Activated T-cell treated with anti-CD3 and anti-CD28 coated beads, Interleukin-2, amount 50 U/mL, for 48 hours (primary cell): ENCODE measurements at places on chromosomes 16 and 17.

DNA sequence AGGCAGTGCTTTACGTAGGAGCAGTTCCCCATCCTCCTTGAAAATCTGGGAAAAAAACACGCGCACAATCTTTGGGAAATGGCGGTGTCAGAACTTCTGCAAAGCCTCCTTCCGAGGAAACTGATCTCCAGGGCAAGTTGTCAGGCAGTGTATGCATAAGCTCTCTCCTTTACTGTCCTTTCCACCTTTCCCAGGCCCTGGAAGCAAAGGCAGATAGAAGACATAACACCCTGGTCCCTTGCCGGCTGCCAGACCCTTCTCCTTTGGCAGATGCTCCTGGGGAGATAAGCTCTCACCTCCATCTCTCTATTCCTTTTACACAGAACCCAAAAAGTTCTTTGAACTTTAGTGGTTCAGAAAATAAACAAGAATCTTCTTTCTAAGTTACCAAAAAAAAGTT is 12.4 kb downstream of the TOB1 start:
- no peak for DNase-seq

GRCh38 chr16:1362807-1363206 is 11.1 kb downstream of the GNPTG start:
- no peak for DNase-seq

GRCh38 chr16:47387026-47387734 is 73.7 kb downstream of the ITFG1 start:
- DNase-seq: no peak

DNA sequence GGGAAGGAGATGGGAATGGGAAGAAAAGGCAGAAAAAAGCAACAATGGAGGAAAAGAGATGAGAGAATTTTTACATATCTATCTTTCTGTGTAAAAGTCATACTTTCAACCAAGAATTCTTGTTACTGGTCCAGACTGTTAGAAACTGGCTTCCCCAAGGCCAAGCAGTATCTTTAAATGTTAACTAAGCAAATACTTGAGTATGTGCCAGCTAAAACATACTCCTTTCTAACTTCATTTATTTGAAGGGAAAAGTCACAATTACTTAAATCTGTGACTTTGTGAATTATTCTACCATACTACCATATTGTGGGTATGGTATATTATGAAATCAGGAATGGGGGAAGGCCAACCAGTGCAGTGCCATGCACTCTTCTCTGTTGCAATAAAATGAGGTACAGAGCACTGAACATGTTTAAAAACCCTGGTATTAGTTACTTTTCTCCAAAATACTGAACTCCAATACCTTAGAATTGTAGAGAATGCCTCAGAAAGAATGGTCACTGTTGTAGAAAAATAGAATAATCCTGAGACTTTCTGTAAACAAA is 92.3 kb upstream of the C17orf78 start:
- DNase-seq: no peak

DNA sequence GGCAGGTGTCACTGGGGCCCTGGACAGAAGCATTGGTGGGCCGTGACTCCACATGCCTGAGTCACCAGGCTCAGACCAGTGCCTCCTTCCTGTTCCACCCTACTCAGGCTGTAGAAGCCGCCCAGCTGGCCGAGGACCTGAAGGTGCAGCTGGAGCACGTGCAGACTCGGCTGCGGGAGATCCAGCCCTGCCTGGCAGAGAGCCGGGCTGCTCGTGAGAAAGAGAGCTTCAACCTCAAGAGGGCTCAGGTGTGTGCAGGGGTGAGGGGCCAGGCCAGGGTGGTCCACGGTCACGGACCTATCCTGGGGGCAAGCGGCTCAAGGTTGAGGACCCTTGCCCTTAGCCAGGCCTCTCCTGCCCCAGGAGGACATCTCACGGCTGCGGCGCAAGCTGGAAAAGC is 9.6 kb downstream of the RNF40 start:
- DNase-seq: no peak

- DNase-seq: no peak
These were observed 441 bp downstream of the CMTM4 start for GRCh38 chr16:66695935-66696668.

DNA sequence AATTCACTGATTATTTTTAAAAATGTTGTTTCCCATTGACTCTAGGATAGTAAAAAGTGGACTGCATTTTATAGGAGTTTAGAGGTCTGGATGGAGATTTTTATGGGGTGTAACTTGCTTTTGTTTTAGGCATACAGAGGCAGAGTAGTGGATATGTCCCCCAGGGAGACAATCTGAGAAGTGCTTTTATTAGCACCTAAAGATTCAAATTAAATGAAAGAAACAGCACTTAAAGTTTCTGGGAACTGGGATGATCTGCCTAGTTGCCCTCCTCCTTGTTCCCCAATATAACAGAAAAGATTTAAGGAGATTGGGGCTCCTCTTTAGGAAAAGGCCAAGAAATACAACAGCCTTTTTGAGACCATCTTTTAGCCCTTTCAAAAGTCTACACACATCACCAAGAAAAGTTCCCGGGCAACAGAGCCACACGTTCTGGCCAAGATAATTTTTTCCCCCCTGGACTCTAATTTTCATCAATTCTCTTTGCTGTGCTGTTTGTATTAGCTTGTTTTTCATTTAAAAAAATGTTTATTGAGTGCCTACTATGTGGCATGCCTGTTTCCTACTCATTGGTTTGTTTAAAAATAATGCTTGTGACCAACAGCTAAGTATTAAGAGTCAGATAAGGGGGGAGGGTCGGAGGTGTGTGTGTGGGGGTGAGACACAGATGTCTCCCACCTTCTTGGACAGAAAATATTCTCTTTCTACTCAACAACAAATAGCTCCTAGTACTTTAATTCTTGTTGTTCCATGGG is 2.5 kb upstream of the IGF2BP1 start:
- no peak for DNase-seq

DNA sequence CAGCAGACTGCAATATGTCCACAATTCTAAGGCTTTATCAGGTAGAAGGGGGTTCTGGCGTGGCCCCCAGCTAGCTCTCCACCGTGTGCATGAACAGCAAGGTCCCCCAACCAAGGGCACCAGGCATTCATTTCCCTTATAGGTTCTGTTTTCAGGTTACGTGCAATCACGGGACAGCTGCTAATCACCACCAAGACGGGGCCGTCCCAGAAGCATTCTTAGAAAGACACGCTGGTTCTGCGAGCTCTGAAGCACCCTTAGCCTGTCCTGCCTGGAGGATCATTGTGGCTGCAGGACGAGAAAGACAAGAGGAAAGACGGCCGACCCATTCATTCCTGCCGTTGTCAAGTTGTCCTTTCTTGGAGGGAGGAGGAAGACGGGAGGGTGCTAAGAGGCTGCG is 302.9 kb downstream of the SOX9 start:
- no peak for DNase-seq

DNA sequence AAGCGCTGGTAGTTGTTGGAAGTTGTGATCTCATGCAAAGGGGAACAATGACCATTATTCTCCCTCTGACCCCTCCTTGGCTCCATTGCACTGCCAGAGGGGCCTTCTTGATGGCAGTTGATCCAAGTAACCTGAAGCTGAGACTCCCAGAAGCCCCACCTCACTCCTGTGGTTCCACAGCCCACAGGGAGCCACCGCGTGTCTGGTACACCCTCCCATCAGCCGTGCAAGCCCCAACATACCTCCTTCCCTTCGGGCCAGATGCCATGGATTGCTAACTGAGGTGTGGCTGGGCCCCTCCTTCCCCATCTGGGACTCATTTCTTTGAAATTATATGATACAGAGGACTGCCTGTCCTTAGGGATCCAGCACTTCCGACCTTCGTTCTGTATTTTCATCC is 17.8 kb downstream of the SAP30BP start:
- DNase-seq: no peak

DNA sequence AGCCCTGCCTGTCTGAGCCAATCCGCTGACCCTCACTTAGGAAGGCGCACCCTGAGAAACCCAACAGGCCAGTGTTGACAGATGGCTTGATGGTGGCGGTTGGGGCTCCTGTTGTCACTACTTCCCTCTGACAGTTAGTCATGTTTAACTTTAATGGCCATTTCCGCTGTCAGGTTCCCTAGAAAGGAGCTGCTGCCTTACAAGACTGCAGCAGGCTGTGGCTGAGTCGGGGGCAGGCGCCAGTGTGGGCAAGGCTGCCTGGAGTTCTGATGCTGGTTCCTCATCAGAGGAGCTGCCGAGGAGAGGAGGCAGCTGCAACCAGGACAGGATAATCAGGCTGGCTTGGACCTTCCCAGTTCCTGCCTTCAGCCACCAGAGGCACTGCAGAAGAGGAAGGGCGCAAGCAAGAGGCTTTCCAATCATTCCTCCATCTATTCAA is 223.2 kb upstream of the DYNLRB2 start:
- no peak for DNase-seq

DNA sequence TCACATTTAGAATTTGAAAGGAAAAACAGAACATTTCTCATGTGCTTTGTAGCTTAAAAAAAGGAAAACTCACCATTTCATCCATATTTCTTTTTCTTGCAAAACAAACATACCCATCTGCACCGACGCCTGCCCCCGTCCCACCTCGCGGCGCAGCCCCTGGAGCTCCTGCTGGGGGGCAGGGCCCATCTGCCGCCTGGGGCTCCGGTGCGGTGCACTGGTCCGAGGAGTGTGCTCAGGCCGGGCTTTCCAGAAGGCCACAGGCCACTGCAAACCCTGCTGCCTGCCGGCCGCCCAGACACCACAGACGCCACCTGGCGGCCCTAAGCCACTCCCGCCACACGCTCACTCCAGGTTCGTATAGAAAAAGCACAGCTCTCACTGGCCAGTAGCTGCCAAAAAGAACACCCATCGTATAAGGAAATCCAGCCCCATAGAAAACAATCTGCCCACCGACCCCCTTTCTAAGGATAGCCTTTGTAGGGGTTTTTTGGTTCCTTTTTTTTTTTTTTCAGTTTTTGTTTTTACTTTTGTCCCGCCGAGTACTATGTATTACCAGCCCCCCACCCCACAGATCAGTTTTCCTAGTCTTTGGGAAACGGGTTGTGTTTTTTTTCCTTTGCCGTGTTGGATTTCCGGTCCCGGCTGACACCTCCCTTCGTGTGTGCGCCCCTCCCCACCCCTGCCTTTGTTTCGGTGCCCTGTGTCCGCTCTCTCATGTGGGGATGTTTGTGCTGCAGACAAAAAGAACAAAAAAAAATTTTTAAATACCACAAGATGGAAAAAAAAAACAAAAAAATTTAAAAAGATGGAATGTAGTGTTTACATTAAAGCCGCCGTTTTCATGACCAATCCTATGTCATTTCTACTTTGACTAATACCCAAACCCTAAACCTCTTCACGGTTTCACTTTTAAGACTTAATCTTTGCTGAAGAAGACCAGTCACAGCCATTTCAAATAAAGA is 68.8 kb downstream of the AMFR start:
- peak; percentile 75 for DNase-seq

- DNase-seq: no peak
These were observed 1.2 kb downstream of the SEC14L1 start for GRCh38 chr17:77141846-77142449.

DNA sequence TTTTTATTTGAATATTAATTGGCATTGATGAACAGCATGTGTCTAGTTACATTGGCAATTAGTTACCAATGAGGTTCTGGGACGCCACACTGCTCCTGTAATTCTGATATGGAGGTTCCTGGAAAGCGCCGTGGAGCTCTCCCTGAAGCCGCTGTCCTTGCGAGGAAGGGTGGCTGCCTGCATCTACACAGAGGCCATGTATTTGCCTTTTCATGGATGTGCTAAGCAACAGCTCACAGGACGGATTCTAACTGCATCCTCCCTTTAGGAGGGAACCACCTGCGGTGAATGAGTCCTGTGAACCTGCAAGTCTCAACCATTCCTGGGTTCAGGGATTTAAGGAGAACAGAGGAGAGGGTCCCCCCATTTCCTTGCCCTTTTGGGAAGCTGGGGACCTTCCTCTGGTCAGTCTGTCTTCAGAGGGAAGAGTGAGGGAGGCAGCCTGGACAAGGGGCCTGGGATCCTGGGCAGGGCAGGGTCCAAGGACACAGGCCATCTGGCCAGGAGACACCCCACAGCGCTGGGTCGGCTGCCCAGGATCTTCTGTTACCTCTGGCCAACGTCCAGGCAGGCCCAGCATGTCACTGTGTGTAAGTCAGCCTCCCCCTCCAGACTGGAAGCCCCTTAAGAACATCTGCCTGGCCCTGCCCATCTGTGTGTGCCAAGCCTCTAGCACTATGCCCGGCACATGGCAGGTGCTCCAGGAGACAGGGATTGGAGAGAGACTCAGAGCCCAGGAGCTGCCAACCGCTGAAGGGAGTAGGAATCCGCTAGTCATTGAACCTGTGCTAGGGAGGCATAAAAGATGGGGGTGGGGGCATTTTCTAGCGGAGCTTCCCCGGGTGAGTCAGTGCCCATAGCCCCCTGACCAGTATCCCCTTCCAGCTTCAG is 314.1 kb upstream of the TNRC6C start:
- no peak for DNase-seq

GRCh38 chr17:1379930-1380313 is 20.1 kb downstream of the YWHAE start:
- no peak for DNase-seq

DNA sequence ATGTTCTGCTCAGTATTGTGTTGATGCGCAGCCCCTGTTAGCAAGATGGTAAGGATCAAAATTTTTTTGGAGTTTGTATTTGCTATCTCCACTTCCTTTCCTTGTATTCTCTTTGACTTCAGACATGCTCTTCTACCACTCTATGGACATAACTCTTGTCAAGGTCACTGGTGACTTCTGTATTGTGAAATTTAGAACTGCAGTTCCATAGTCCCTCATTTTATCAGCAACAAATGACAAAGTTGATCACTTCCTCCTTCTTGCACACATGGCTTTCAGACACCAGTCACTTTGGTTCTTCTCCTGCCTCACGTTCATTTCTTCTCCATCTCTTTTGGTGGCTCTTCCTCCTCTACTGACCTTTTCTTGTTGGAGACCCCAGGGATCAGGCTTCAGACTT is 21.1 kb downstream of the COX11 start:
- DNase-seq: no peak

DNA sequence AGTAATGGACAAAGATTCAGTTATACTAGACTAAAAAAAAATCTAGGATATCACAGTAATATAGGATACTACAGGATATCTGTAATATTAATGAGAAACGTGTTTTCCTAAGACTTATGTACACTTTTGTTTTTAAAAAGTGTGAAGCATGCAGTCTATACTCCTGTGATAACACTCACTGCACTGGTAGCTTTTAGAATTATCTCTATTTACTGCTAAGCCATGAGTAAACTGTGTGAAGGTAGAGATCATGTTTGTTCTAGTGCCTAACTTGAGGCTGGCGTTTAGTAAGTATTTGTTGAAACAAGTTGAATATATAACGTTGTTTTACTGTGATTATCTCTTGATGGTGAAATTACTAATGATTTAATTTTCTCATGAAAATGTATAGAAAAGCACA is 23.9 kb downstream of the RPA1 start:
- DNase-seq: no peak

- no peak for DNase-seq
These were observed 28.8 kb downstream of the RNF43 start for GRCh38 chr17:58388302-58389190.

DNA sequence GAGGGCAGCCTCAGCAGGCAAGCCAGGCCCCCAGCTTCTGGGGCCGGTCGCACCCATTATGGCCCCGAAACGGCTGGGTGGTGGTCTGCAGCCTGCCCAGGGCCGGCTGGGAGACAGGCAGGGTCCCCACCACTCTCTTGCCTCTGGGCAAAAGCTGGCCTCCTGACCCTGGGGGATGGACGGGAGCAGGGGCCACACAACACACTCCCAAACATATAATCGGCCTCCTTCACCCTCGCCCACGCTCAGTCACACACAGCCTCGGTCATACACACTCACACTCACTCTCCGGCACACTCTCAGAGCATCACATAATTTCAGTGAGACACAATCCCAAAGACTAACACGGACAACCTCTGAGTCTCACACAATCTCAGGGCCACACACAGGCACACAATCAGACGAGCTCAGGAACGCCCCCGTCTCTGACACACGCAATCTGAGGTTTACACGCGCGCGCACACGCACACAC is 589 bp downstream of the PEMT start:
- no peak for DNase-seq

GRCh38 chr17:63838631-63839171 is 3.8 kb downstream of the SMARCD2 start:
- DNase-seq: no peak
